ENCODE measurements at places on chromosomes 1 and 21. TPM values are rescaled to one million over a fixed set of nuclear protein-coding genes. Genes with fewer than 3 reads are reported as not detected.

MYCBP gene
- 26.6 TPM for total RNA-seq

DNA sequence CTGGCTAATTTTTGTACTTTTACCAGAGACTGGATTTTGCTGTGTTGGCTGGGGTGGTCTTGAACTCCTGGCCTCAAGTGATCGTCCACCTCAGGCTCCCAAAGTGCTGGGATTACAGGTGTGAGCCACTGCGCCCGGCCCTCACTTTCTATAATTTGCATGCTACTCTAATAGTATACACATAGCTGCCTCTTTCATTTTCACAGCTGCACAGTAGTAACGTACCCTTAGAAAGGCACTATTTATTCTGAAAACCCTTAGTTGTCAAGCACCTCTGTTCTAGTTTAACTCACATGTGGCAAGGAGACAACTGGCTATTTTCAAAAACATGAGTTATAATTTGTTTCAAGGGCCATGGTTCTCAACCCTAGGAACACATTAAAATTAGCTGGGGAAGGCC, 17.2 kb downstream of the TPM3 start:
- no peak overlapping the region for H3K27ac ChIP-seq
- H3K4me3 ChIP-seq: no peak overlapping the region
- H3K36me3 ChIP-seq: peaks cover 42% of the 10 kb centered on the region
- H3K27me3 ChIP-seq: no peaks in the 10 kb centered on the region
- no peak for DNase-seq

- H3K27ac ChIP-seq: peak overlapping the region; percentile 71
- H3K36me3 ChIP-seq: no peaks in the 10 kb centered on the region
- no peak overlapping the region for H3K4me3 ChIP-seq
- peaks cover 17% of the 10 kb centered on the region for H3K4me1 ChIP-seq
- no peaks in the 10 kb centered on the region for H3K27me3 ChIP-seq
These were observed 115.0 kb downstream of the TGFB2 start for GRCh38 chr1:218459878-218460711.

DNA sequence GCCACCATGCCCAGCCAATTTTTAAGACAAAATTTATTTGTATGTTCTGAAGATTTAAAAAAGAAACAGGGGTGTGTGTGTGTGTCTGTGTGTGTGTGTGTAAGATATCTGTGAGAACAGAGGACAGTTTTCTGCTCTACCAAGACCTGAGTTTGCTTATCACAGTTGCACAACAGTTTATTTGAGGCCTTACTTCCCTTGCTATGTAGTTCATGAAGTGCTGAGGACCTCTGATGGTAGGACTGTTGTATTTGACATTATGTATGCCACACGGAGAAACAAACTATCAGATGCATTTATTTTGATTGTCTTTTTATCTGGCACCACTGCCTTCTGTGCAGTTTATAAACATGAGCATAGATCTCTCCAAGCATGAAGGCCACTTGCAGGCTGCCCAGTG, 355.2 kb downstream of the PBX1 start:
- peaks cover 3% of the 10 kb centered on the region for H3K4me1 ChIP-seq
- H3K27me3 ChIP-seq: no peaks in the 10 kb centered on the region
- H3K27ac ChIP-seq: no peak overlapping the region

VHLL gene
- not detected for total RNA-seq

DNA sequence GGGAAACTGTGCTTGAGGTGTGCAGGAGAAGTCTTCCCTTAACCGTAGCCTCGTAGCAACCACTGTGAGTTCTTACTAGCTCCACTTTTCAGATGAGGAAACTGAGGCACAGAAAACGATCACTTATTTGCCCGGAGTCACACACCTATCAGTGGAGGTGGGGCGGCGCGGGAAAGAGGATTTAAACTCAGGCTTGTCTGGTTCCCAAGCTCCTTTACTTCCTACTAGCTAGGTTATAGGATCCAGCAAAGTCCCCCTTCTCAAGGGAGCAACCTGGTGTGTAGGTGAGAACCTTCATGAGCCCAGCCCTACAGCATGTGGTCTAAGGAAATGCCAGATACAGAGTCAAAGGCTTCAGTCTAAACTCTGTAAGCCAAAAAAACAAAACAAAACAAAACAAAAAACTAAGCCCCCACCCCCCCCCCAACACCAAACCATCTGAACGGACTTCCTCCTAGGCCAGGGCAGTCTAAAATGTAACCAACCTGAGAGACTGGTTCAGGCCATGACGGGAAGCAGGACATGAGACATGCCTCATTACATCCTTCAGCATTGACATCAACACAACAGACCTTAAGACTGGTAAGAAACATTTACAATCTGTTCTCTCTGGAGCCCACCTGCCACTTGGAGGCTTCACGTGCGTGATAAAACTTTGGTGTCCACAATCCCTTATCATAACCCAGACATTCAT, 709 bp upstream of the FBXO42 start:
- peak overlapping the region; percentile 49 for H3K4me3 ChIP-seq
- peaks cover 5% of the 10 kb centered on the region for H3K36me3 ChIP-seq
- peaks cover 6% of the 10 kb centered on the region for H3K4me1 ChIP-seq
- no peak for DNase-seq
- no peaks in the 10 kb centered on the region for H3K27me3 ChIP-seq

All from lung (tissue), 17 donors.